Skin of body (tissue), 3 donors: ENCODE measurements at places on chromosomes 5 and 9.

DNA sequence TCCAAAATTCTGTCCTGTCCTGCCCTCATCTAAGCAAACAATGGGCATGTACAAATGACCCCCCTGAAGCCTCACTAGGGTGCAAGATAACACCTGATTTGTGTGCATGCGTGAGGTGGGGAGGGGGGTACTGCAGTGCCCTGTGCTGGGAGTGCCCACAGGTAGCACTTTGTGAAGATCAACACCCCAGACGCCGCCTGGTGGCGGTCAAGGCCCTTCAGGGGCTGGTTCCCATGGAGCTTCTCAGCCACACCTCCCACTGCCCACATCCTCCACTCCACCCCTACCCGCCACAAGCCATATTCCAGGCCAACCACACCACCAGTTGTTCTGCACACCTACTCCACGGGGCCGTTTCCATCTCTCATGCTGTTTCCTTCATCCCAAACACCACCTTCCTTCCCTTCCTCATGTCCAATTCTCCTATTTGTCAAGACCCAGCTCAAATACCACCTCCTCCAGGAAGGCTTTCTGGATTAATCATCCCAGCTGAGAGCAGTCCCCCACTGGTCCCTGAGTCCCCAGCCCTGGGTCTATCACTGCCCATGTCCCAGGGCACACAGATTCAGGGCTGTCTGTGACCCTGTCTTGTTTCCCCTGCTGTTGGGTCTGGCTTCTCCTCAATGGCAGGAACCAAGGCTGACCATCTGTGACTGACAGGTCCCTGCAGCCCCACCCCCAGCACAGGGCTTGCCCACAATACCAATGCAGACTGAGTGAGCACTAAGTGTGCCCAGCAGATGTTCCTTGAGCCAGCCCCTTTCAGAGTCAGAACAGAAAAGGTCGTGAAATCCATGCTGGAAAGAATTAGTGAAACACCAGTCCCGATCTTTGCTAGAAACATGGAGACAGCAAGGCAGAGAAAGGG, 178.4 kb downstream of the PAX5 start:
- no peak for DNase-seq

DNA sequence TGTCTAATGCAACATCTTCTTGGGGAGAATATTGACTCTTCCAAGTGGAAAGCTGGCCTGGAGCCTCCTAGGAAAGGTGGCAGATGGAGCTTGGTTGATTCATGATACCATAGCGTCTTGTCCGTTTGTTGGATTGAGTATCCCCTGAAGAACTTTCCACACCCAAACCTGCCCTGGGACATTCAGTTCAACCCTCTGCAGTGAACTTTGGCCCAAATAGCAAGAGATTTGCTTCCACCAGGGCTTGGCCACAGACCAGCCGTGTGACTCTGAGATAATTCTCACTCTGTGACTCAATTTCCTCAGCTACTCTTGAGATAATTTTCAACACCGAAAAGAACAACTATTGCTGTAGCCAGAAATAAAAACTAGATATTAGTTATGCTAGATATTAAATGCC, 108.0 kb upstream of the RAD23B start:
- no peak for DNase-seq

GRCh38 chr5:129001841-129002526, 36.7 kb downstream of the SLC27A6 start:
- peak; percentile 4 for DNase-seq

- DNase-seq: peak; percentile 9
These were observed 47.2 kb upstream of the FCHO2 start for GRCh38 chr5:72908664-72909063.

DNA sequence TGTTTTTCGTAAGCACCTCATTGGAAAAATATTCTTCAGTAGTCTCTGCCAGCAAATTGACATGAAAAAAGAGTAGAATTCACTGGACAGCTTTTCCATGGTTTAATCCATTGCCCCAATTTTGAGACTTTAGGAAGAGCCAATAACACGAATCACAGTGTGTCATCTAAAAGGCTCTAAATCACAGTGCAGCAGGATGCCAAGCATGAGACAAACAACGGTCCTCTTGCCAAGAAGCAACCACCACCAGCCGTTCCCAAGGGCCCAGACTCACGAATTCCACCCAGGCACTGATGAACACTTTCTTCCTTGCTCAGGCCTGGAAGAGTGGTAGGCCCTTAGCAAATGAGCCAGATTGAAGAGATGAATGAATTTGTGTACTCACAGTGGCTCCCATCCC, 18.3 kb upstream of the IRX4 start:
- DNase-seq: no peak
